Activated CD4-positive, alpha-beta T cell treated with anti-CD3 and anti-CD28 coated beads, Interleukin-10, Interleukin-2, amounts not matched to agents 100 ng/mL and 50 ng/mL, durations not matched to agents 16 hours and 8 hours (primary cell): ENCODE measurements at places on chromosomes 5 and 9.

GRCh38 chr5:101689306-101689705, 606.8 kb downstream of the SLCO4C1 start:
- no peak for DNase-seq

DNA sequence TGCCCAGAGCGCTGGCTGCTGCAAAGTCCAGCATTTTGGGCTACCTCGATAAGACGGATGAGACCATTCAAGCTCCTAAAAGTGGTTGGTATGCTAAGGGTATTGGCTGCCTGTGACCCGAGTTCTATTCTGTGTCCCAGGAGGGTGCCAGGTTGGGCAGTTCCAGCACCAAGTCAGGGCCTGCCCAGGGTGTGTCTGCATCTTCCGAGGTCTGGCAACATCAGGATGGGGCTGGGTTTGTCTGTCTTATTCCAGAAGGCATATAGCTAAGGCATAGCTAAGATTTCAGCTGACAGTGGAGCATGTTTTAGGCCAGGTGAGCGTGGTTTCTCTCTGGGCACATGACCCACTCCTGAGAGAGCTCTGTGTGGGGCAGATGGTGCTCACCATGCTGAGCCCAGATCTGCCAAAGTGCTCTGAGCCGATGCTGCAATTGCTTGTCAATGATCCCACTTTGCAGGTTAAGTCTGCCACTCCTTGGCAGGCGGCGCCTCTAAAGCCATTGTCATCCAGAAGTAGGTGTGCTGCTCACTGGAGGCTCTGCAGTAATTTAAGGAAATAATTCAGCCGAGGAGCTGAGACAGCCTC, 7.8 kb downstream of the SLC9A3 start:
- DNase-seq = no peak

DNA sequence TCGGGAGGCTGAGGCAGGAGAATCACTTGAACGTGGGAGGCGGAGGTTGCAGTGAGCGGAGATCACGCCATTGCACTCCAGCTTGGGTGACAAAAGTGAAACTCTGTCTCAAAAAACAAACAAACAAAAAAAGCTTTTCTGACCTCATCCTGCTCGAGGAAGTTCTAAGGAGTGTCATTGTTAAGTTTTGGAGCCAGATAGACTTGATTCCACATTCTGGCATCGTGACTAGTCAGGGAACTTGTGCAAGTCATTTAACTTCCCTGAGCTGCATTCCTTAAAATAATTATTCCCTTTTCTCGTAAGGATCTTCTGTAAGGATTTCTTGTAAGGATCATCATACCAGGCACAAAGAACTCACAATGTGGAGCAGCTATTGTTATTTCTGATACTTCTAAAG, 26.2 kb downstream of the SNX24 start:
- DNase-seq = no peak

DNA sequence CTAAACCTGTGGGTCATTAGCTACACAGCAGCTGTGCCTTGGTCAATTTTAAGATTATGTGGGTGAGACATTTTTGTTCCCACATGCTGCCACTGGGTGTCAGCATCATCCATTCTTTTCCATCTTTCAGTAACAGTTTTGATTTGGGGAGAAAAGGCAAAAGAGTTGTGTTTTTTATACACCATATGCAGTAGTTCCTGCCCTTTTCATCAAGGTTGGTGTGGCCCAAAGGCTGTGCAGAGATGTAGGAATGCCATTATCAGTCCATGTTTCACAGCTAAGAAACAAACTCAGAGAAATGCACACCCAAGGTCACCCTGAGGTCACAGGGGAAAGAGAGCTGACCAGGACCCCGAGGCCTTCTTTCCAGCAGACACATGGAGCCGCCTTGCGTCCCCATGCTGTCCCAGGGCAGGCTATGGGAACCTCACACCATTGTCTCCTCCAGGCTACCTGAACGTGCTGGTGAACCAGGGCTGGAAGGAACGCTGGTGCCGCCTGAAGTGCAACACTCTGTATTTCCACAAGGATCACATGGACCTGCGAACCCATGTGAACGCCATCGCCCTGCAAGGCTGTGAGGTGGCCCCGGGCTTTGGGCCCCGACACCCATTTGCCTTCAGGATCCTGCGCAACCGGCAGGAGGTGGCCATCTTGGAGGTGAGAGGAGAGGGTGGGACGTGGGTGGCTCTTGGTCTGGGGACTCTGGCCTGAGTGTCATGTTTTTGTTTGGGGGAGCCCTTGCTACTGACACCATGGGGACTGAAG, 27.8 kb upstream of the GRPEL2 start:
- peak; percentile 45 for DNase-seq

- DNase-seq = no peak
Measured at GRCh38 chr5:31894141-31894540, 255.2 kb downstream of the PDZD2 start.

DNA sequence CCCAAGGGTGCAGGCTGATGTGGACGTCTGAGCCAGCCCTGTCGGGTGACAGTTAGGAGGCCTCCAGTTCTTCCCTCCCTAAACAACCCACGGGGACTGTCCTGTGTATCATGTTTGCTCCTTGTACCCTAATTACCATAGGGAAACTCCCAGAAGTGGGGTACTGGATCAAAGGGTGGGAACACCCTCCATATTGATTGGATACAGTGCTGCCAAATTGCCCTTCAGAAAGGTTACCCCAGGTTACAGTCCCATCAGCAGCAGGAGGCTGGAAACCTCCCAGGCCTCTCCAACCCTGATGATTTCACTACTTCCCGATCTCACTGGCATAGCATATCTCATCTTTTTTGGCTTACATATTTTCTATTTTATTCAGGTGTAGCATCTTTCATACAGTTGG, 22.0 kb downstream of the UBE2QL1 start:
- DNase-seq = no peak

DNA sequence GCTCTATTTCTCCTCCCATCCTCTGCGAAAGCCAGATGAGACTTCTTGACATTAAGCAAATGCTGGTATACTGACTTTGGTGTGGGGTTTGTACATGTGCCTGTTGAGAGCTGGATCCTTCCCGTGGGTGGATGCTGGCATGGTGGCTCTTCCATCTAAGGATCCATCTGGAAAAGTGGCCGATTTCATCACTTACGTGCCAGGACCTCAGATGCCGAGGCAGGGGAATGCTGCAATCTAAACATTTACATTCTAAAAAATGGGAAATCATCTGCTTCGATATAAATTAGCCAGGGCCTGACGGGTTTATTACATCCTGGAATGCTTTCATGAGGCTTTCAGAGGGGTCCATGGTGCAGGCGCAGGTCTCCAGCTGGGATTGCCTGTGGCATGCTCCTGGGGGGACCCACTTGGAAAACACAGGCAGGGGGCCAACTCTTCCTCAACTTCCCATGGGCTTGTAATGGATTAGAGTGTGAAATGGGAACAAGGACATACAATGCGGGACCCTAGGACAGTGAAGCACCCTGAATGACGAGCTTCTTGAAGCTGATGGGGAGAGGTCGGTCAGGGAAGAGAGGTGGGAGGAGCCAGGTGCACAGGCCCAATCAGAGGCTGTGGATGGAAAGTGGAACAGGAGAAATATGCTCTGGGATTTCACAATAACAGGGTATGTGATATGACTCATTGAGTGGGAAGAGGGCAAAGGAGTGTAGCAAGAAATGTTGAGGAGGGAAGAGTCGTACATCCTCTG, 105.5 kb upstream of the PITX1 start:
- no peak for DNase-seq

GRCh38 chr9:97617939-97618416, 15.2 kb downstream of the TSTD2 start:
- DNase-seq = peak; percentile 49

- DNase-seq = no peak
Measured at GRCh38 chr9:88540251-88540763, 5.3 kb downstream of the NXNL2 start.

- peak; percentile 2 for DNase-seq
Measured at GRCh38 chr5:32916648-32917047, 205.5 kb downstream of the NPR3 start.

- DNase-seq = no peak
Measured at GRCh38 chr5:143226361-143226760, 177.1 kb downstream of the NR3C1 start.

DNA sequence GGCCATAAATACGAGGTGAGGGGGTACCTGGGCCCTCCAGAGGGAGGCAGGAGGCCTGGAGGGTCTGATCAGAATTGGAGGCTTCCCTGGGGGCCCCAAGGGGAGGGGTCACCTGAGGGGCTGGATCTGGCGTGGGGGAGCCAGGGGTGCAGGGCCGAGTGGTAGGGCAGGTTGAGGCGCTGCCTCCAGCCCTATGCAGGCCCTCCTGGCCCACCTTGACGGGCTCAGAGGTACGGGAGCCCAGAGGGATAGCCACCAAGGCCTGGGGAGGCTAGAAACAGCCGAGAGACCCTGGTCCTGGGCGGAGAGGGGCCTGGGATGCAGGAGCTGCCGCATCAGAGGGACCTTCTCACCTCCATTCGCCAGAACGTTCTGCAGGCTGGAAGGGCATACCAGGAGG, 24.3 kb downstream of the LHX3 start:
- no peak for DNase-seq

GRCh38 chr5:37881359-37881758, 41.5 kb upstream of the GDNF start:
- no peak for DNase-seq

GRCh38 chr5:149441986-149442385, 62.9 kb upstream of the IL17B start:
- DNase-seq = no peak

GRCh38 chr5:179795049-179795862, 1.5 kb downstream of the LTC4S start:
- DNase-seq = no peak

- DNase-seq = no peak
Measured at GRCh38 chr5:55445791-55446190, 89.0 kb downstream of the PLPP1 start.

- no peak for DNase-seq
Measured at GRCh38 chr9:74595286-74595685, 98.2 kb downstream of the RORB start.

DNA sequence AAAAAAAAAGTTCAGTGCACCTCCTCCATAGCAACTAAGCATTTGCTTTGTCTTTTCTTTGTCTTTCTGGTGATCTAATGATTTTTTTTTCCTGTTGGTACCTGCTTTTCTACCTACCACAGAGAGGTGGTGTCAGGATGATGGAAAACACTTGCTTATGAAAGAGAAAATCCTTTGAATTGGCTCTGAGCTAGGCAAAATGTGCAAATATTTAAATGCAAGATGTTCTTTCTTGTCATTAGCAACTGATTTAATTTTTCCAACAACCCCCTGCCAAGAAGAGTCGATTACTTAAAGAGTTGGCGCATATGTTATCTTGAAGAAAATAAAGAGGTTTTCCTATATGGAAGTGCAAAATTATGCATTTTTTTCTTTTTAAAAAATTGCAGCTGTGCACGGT, 37.7 kb downstream of the TNC start:
- DNase-seq = no peak

- DNase-seq = no peak
Measured at GRCh38 chr9:129394061-129394885, 216.2 kb upstream of the IER5L start.

DNA sequence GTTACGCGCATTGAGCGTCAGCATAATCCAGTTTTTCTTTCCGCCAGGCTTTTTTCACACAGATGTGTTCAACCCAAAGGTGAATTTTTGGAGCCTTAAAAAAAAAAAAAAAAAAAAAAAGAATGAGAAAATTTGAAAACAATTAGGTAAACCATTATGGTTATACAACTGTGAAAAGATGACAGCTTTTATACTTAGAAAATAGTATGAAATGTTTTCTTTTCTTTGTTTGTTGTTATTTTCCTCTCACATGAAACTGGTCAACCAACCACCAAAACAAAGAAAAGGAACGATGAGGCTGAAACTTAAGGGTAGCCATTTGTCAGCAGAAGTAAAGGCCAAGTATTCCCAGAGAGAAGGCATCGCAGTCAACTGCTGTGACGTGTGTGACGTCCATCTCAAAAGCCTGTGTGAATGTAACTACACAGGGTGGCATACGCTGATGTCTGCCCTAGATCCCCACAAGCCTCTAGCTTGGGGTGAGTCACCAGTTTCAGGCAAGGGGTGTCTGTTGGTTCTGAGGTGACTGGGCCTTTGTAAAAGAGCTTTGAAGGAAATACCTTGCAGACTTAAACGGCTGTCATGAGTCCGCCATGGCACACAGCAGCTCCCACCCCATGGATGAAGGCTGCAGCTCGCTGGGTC, 182.9 kb downstream of the AOPEP start:
- DNase-seq = peak; percentile 83

GRCh38 chr5:75260708-75261107, 24.0 kb upstream of the ANKRD31 start:
- no peak for DNase-seq

GRCh38 chr5:135951807-135952206, 3.0 kb downstream of the LECT2 start:
- no peak for DNase-seq

- no peak for DNase-seq
Measured at GRCh38 chr5:145760660-145761059, 74.5 kb downstream of the PRELID2 start.

DNA sequence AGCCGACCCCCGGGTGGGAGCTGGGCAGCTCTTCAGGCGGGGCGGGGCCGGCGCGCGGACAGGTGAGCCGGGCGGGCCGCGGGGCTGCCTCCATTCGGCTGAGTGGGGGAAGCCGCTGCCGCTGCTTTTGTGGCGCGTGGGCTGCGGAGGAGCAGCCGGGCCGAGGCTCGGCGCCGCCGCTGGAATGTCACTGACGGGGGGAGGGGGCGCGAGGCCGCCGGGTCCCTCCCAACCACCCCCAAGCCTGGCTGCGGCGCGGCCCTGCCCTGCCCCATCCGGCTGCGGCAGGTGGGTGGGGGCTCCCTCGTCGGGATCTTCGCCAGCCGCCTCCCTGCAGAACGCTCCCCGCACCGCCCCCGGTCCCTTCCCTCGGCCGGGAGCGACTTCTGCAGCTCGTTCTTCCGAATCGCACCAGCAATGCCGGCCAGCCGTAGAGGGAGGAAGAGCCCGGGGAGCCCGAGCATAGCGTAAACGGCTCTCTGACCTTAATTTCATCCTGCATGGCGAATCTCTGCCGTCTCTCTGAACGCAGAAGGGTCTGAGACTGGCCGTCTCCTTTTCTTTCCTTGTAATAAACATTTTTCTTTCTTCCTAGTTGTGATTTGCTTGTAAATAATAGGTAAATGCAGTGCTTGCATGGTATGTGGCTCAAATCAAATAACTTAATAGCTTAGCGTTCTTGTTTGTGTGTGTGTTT, 505 bp downstream of the SPTAN1 start:
- peak; percentile 63 for DNase-seq

- no peak for DNase-seq
Measured at GRCh38 chr5:40396317-40396716, 283.4 kb upstream of the PTGER4 start.

- peak; percentile 63 for DNase-seq
Measured at GRCh38 chr5:86917117-86917579, 299.4 kb downstream of the COX7C start.

DNA sequence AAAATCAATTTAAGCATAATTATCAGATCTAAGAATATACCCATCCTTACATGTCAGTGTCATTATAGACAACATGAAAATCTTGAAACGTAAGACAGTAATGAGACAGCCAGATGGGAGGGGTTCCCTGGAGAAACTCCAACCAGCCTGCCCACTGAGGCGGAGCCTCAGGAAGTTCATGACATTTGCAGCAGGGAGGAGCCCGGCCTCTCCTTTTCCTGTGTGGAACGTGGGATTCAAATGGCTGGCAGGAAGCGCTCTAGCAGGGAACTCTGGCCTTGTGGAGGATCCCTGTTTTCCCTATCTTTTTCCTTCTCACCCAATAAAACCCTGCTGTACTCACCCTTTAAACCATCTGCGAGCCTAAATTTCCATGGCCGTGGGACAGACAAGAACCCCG, 176.6 kb upstream of the KCNN2 start:
- DNase-seq = no peak
